Endothelial cell of umbilical vein (primary cell): ENCODE measurements at places on chromosomes 7 and 10.

DNA sequence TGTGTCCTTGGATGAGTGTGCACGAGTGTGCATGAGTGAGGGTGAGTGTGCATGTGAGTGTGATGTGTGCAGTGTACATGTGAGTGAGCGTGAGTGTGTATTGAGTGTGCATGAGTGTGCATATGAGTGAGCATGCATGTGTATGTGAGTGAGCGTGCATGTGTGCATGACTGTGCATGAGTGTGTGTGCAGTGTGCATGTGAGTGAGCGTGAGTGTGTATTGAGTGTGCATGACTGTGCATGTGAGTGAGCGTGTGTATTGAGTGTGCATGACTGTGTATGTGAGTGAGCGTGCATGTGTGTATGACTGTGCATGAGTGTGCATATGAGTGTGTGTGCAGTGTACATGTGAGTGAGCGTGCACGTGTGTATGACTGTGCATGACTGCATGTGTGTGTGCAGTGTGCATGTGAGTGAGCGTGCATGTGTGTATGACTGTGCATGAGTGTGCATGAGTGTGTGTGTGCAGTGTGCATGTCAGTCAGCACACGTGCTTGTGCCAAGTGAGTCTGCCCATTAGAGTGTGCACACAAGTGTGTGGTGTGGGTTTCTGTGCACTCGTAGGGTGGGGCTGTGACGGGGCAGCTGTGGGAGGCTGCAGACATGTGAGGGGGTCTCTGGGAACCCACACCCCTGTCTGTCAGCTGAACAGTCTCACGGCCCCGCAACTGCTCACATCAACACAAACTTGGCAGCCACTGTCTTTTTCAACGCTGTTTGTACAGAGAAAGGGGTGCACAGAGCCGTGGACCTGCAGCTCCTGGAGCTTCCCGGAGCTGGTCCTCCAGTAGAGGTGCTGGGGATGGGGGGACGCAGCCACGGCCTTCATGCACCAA, 14.8 kb downstream of the FOXL3 start:
- no peaks in the 10 kb centered on the region for H3K36me3 ChIP-seq
- DNase-seq = no peak
- no peaks in the 10 kb centered on the region for H3K4me1 ChIP-seq
- H3K27ac ChIP-seq = no peak overlapping the region
- no peak overlapping the region for H3K4me3 ChIP-seq

GRCh38 chr10:101052285-101052684, 9.5 kb upstream of the KAZALD1 start:
- no peak overlapping the region for H3K4me3 ChIP-seq
- no peaks in the 10 kb centered on the region for H3K4me1 ChIP-seq
- no peaks in the 10 kb centered on the region for H3K36me3 ChIP-seq
- H3K27me3 ChIP-seq = peaks cover 27% of the 10 kb centered on the region
- DNase-seq = no peak

GRCh38 chr7:140084972-140085371, 22.2 kb upstream of the PARP12 start:
- H3K36me3 ChIP-seq = no peaks in the 10 kb centered on the region
- no peak overlapping the region for H3K4me3 ChIP-seq
- no peaks in the 10 kb centered on the region for H3K27me3 ChIP-seq
- H3K4me1 ChIP-seq = peaks cover 6% of the 10 kb centered on the region

DNA sequence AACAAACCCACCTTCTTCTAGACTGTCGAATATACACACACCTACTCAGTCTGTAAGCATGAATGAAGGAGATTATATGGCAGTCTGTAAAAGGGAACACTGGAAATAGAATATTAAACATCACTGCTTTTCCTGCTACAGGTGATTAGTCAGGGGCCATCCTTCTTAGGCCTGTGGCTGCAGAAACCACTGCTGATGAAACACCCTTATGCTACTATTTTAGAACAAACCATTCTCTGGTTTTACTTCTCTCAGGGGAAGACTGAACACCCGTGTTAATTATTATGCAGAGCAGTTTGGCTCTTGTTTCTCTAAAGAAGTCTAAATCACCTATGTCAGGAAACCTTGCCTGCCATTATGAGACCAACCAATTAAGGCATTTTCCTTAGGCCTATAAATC, 351.1 kb upstream of the KLF6 start:
- H3K27me3 ChIP-seq = no peaks in the 10 kb centered on the region
- H3K36me3 ChIP-seq = no peaks in the 10 kb centered on the region
- no peak overlapping the region for H3K27ac ChIP-seq
- DNase-seq = no peak
- no peak overlapping the region for H3K4me3 ChIP-seq
- H3K4me1 ChIP-seq = peaks cover 11% of the 10 kb centered on the region

GRCh38 chr10:122014652-122015248, 25.8 kb downstream of the TACC2 start:
- peaks cover 11% of the 10 kb centered on the region for H3K27me3 ChIP-seq
- H3K4me3 ChIP-seq = no peak overlapping the region
- no peaks in the 10 kb centered on the region for H3K36me3 ChIP-seq
- no peak for DNase-seq
- no peak overlapping the region for H3K27ac ChIP-seq

- no peaks in the 10 kb centered on the region for H3K4me1 ChIP-seq
- no peak overlapping the region for H3K4me3 ChIP-seq
- H3K27ac ChIP-seq = no peak overlapping the region
- peaks cover 21% of the 10 kb centered on the region for H3K36me3 ChIP-seq
- no peak for DNase-seq
- H3K27me3 ChIP-seq = no peaks in the 10 kb centered on the region
Measured at GRCh38 chr7:30634634-30635201, 40.0 kb downstream of the GARS1 start.

DNA sequence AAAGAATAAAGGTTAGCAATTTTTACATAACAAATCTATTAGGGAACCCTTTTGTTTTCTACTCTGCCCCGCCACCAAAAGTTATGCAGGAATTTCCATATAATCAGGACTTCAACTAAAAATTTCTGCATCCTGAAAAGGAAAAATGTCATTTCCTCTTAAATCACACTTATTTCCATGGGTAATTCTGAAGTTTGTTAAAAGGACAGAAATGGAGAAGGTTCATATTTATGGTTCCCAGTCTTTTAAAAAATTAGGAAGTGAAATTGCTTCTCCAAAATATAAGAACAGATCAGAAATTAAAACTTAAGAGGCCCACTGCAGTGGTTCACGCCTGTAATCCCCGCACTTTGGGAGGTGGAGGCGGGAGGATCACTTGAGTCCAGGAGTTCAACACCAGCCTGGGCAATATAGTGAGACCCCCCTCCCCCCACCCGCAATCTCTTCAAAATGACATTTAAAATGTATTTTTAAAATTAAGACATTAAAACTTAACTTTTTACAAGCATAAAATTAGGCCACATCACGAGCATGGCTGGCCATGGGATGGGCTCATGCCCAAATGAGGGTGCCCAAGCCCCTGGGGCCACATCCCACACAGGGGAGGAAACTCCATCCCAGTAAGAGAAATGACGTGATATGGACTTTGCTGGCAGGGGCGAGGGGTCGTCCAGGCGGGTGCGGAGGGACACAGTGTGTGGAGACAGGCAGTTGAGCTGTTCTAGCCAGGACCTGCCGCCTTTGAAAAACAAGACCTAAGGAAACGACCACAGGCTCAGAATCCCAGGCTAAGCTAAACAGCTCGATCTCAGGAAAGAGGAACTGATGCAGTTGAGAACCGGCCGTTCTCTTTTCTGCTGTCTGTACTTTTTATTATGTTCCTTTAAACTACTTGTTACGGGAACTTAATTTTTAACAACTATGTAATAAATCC, 51.3 kb upstream of the NFE2L3 start:
- no peak for DNase-seq
- peak overlapping the region; percentile 52 for H3K27ac ChIP-seq
- no peak overlapping the region for H3K4me3 ChIP-seq
- peaks cover 13% of the 10 kb centered on the region for H3K4me1 ChIP-seq
- H3K36me3 ChIP-seq = no peaks in the 10 kb centered on the region

GRCh38 chr7:39428221-39428620, 138.0 kb upstream of the YAE1 start:
- peak; percentile 29 for DNase-seq
- H3K4me3 ChIP-seq = no peak overlapping the region
- H3K4me1 ChIP-seq = no peaks in the 10 kb centered on the region

DNA sequence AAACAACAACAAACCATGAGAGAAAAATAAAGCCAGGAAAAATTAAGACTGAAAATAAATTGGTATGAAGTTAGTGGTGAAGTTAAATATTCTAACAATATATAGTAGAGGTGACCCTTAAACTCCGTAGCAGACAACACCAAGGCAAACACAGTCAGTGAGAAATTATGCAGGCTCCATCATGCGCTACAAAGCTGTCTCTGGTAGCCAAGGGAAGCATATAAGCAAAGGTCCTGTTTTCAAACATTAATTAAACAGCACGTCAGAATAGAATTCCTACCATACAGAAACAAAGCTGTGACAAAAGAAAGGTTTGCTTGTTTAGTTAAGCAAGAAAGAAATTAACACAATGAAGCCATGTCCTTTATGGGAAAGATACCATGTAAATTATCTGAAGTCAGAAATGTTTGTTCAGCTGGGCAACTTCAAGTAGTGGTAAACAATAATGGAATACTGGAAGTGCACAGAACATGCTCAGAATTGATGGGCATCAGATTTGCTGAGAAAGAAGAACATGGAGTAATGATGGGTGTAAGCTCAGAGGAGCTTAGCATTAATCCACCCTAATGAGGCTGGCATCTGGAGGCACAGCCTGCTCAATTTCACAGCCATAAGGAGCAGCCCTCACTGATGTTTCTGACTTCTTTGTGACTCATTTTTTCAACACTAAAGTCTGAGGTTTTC, 75.7 kb downstream of the IGF2BP3 start:
- H3K27me3 ChIP-seq = no peaks in the 10 kb centered on the region
- no peaks in the 10 kb centered on the region for H3K4me1 ChIP-seq
- peak; percentile 88 for DNase-seq
- H3K27ac ChIP-seq = no peak overlapping the region
- peaks cover 3% of the 10 kb centered on the region for H3K36me3 ChIP-seq

- H3K4me3 ChIP-seq = no peak overlapping the region
- H3K36me3 ChIP-seq = no peaks in the 10 kb centered on the region
- H3K27me3 ChIP-seq = peaks cover 7% of the 10 kb centered on the region
- no peak for DNase-seq
Measured at GRCh38 chr7:140206616-140207389, 30.0 kb upstream of the KDM7A start.

DNA sequence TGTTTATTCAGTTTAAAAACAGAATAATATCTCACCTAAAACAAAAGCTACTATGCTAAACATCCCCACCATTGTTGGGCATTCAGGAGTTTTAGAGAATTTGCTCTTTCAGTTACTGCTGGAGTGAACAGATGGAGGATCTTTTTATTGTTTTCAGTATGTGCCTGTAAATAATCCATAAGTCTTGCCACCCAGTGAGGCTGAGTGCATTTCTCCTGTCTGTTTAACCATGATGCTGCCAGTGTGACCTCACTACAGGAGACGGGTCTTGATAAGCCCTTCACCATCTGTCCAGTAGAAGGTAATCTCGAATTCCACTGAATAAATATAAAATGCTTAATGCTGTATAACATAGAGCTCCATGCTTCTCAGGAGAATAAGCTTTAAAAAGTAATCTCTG, 430.9 kb downstream of the POM121L12 start:
- H3K27ac ChIP-seq = no peak overlapping the region
- no peaks in the 10 kb centered on the region for H3K27me3 ChIP-seq
- H3K36me3 ChIP-seq = no peaks in the 10 kb centered on the region
- no peak overlapping the region for H3K4me3 ChIP-seq
- H3K4me1 ChIP-seq = no peaks in the 10 kb centered on the region
